Kasumi-1 (cell line): ENCODE measurements at places on chromosomes 3 and 15.

- no peak for DNase-seq
Measured at GRCh38 chr3:21328711-21329390, 422.2 kb downstream of the ZNF385D start.

- DNase-seq = no peak
Measured at GRCh38 chr3:183800243-183800863, 25.0 kb downstream of the MAP6D1 start.

- peak; percentile 40 for DNase-seq
Measured at GRCh38 chr3:103617961-103618360, 1183.1 kb downstream of the ZPLD1 start.

- DNase-seq = no peak
Measured at GRCh38 chr3:123640311-123640710, 55.5 kb upstream of the HACD2 start.

DNA sequence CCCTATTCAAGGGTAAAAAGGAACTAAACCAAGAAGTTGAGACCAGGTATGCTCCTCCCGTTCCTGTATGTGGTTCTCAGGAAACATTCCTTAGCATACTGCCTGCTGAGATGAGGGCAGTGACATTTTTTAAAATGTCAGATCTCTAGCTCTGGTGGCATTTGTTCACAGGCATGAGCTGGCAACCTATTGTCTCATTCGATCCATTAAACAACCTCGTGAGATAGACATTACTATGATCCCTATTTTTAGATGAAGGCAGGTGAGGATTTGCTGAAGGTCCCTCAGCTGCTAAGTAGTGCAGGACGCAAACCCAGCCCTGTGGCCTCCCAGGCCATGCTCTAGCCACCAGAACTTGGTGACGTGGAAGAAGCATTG lies 74.9 kb downstream of the SIDT1 start:
- no peak for DNase-seq

DNA sequence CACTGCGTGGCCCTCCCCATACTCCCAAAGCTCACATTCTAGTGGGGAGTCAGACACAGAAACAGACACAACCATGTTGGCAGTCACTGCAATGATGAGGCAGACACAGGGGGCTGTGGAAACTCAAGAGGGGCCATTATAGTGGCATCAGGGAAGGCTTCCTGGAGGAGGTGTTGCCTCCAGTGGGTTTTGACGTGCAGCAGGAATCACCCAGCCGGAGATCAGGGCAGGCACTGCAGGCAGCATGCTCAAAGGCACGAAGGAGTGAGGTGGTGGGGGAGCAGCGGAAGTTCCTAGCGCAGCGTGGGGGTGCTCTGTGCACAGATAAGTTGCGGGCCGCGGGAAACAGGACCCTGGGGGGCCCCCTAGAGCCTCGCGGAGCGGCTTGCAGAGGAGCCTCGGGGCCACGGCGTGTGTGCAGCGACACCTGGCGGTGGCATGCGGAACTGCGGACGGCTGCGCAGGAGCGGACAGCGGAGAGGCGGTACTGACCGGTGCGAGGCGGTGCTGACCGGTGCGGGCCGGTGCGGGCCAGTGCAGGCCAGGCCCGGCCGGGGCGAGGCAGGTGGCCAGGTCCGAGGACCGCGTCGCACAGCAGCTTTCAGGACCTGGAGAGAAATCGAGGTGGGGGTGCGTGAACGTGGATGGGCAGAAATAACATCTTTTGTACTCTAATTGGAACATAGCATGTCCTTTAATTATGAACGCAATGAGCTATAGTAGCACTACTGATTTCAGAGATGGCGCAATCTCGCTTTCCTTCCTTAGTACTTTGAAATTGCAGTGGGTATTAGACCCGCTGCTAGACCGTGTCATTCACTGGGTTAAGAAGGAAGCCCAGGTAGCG lies 101.5 kb downstream of the FBLN2 start:
- DNase-seq = peak; percentile 64

- peak; percentile 77 for DNase-seq
Measured at GRCh38 chr3:119301662-119302061, 7.5 kb downstream of the ARHGAP31 start.

DNA sequence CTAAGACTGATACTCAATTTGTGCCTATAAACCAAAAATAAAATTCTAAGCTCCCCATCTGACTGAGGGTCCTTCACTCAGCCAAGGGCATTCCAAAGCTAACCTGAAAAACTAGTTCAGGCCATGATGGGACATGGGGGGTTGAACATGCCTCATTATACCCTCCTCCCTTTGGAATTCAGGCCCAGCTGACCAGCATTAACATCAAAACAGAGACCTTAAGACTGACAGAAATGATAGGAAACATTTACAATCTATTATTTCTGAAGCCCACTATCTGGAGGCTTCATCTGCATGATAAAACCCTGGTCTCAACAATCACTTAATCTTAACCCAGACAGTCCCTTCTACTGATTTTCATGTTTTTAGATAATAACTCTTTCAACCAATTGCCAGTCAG lies 140.4 kb downstream of the ANO10 start:
- no peak for DNase-seq

DNA sequence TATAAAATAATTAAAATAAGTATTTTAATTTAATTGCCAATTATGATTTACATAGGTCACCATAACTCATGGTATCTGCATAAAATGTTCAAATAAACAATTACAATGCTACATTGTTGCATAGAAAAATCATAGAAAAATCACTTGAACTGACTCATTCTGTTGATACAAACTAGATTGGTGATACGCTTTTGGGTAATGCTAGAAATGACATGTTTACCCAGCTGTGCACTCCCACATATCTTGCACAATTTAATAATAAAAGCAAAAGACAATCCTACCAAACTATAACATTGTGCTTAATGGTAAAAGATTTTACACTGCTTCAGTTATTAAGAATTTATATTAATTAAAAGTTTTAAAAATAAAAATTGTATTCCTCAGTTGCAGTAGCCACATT lies 45.8 kb upstream of the FBXL22 start:
- DNase-seq = no peak
